T-helper 17 cell (primary cell): ENCODE measurements at places on chromosomes 3 and 15. TPM values are rescaled to one million over a fixed set of nuclear protein-coding genes. Genes with fewer than 3 reads are reported as not detected.

FOXB1 gene
- total RNA-seq, result 0.21 TPM

SLC12A1 gene
- total RNA-seq, result not detected

IGSF10 gene
- 0.22 TPM for total RNA-seq

CP gene
- not detected for total RNA-seq

TBC1D21 gene
- not detected for total RNA-seq

KIF15 gene
- 0.12 TPM for total RNA-seq

TRIM71 gene
- 0.03 TPM for total RNA-seq

COPG1 gene
- total RNA-seq, result 102 TPM

DNA sequence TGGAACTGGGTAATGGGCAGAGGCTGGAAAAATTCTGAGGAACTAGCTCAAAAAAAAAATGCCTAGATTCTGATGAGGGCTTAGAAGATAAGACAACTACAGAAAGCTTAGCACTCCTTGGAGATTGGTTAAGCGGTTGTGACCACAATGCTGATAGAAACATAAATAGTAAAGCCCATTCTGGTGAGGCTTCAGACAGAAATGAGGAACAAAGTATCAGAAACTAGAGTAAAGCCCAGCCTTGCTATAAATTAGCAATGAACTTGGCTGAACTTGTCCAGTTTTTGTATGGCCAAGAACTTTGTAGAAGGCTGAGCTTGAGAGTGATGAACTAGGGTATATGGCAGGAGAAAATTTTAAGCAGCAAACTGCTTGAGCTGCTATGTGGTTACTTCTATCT is 25.4 kb downstream of the GOLGB1 start:
- peak overlapping the region; percentile 53 for H3K27ac ChIP-seq
- no peak for DNase-seq
- peaks cover 15% of the 10 kb centered on the region for H3K4me1 ChIP-seq
- H3K27me3 ChIP-seq, result no peaks in the 10 kb centered on the region
- peaks cover 27% of the 10 kb centered on the region for H3K36me3 ChIP-seq

- H3K4me1 ChIP-seq, result no peaks in the 10 kb centered on the region
- H3K4me3 ChIP-seq, result no peak overlapping the region
- no peak for DNase-seq
- peaks cover 11% of the 10 kb centered on the region for H3K27me3 ChIP-seq
Observed at GRCh38 chr15:83682476-83683088, 28.7 kb downstream of the ADAMTSL3 start.

DNA sequence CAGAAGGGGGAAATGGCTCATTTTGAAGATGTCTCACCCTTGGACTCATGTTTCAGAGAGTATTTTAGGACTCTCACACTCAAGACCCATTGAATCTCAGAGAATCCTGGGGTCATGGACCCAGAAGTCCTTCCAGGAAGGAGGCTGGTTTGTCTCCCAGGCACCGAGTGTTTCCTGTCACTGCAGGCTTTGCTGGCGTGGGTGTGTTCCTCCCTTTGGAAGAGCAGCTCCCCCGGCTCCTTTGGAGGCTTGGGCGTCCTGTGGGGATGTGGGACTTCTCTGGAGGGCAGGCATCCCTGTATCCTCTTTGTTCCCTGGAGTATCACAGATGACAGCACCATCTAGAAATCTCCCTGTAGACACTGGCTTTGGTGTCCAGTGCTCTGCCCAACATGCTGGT is 40.0 kb downstream of the DNAH1 start:
- DNase-seq, result no peak
- no peaks in the 10 kb centered on the region for H3K27me3 ChIP-seq
- H3K27ac ChIP-seq, result no peak overlapping the region
- peaks cover 2% of the 10 kb centered on the region for H3K4me1 ChIP-seq
- H3K36me3 ChIP-seq, result peaks cover 2% of the 10 kb centered on the region

GRCh38 chr3:134496471-134497071 is 10.7 kb downstream of the CEP63 start:
- no peaks in the 10 kb centered on the region for H3K27me3 ChIP-seq
- peaks cover 38% of the 10 kb centered on the region for H3K4me1 ChIP-seq
- H3K36me3 ChIP-seq, result peaks cover 2% of the 10 kb centered on the region
- H3K4me3 ChIP-seq, result no peak overlapping the region

DNA sequence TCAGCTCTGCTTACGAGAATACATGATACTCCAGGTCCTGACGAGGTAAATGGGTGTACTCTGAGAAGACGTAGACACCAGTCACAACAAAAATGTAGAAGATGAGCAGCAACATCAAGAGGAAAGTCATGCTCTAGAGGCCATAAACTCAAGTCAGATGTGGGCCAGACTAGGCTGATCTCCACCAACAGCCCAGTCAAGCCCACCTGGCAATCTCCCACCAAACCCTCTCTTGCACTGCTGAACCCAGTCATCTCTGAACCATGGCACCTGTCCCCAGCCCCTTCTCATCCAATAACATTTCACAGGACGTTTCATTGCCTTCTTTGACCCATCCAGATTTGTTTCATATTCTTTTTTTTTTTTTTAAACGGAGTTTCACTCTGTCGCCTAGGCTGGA is 10.8 kb upstream of the PDIA3 start:
- DNase-seq, result no peak
- H3K4me3 ChIP-seq, result no peak overlapping the region
- H3K36me3 ChIP-seq, result no peaks in the 10 kb centered on the region
- peaks cover 6% of the 10 kb centered on the region for H3K27me3 ChIP-seq
- H3K27ac ChIP-seq, result no peak overlapping the region

DNA sequence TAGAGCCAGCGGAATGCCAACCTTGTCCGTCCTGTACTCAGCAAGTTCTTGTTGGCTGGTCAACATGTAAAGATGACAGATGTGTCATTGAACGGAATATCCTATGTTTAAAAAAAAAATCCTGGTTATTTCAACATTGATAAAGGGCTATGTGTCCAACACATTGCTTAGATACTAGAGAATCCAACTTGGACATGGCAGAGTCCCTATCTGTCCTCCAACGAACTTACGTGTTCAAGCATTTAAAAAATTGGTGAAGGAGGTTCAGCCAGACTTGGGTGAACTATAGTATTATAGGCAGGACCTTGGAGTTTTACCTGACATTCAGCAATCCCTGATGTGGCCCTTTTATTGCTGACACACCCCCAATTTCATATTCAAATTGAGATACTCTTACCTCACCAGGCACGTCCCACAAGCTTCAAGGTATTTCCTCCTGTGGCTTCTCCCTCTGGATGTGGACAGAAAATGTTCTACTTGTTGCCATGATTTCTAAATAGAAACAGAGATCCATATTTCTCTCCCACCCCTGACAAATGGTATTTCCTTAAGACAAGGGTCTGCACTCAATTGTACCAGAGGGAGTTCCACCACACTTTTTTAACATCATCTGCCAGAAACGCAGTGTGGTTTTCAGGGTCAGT is 207.7 kb upstream of the TPM1 start:
- no peak overlapping the region for H3K27ac ChIP-seq
- no peaks in the 10 kb centered on the region for H3K4me1 ChIP-seq
- DNase-seq, result no peak
- no peak overlapping the region for H3K4me3 ChIP-seq

DNA sequence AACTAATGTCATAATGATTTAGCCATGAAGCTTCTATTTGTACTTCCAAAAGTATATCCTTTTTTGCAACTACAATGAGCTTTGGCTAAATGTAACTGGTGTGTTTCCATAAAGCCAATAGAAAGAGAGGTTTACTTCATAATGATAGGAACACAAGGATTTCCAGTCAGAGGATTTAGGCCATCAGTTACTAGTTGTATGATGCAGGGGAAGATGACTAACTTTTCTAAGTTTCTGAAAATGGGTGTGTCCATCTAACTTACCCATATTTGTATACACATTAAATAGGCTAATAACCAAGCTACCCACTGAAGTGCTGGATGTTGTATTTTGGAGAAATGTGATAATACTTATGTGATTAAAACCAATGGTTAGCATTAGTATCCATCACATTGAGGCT is 55.7 kb downstream of the SLC4A7 start:
- H3K27me3 ChIP-seq, result no peaks in the 10 kb centered on the region
- peaks cover 12% of the 10 kb centered on the region for H3K36me3 ChIP-seq
- no peak overlapping the region for H3K27ac ChIP-seq
- H3K4me1 ChIP-seq, result peaks cover 9% of the 10 kb centered on the region
- DNase-seq, result no peak
- H3K4me3 ChIP-seq, result no peak overlapping the region

GRCh38 chr15:44530653-44531052 is 6.3 kb upstream of the EIF3J start:
- peak overlapping the region; percentile 51 for H3K27ac ChIP-seq
- H3K36me3 ChIP-seq, result no peaks in the 10 kb centered on the region
- H3K27me3 ChIP-seq, result no peaks in the 10 kb centered on the region
- DNase-seq, result no peak
- no peak overlapping the region for H3K4me3 ChIP-seq
- peaks cover 14% of the 10 kb centered on the region for H3K4me1 ChIP-seq

GRCh38 chr3:42732196-42732828 is 29.7 kb upstream of the HHATL start:
- DNase-seq, result no peak
- no peak overlapping the region for H3K4me3 ChIP-seq
- no peaks in the 10 kb centered on the region for H3K27me3 ChIP-seq
- H3K27ac ChIP-seq, result no peak overlapping the region
- H3K4me1 ChIP-seq, result peaks cover 3% of the 10 kb centered on the region

DNA sequence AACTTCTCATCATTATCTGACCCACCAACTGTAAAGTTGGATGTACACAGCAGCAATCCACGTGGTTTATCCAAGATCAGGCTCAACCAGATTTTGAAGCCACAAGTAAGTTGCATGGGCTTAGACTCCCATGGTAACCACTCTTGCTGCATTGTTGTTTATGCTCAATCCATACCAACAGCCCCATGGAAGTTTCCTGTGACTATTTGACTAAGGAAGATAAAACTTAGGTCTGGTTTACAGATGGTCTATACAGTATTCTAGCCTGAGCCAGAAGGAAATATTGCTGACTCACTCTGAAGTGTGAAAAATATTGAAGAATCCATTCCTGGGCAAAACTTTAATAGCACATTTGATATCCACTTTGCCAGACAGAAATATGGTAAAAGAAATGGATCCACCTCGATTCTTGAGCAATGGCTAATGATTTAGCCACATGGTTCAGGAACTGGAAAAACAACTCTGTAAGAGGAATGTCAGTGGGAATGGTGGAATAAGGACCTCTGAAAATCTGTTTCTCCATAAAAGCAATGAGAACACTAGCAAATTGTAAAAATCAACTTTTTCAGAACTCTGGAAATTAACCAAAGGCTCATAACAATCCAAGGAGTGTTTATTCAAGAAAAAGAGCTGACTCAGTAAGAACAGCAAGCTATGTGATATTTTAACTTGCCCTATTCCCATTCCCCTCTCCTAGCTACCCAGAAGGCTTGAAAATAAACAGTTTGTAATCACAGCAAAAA is 162.9 kb upstream of the STT3B start:
- no peak overlapping the region for H3K27ac ChIP-seq
- no peak overlapping the region for H3K4me3 ChIP-seq
- H3K27me3 ChIP-seq, result no peaks in the 10 kb centered on the region

- peaks cover 10% of the 10 kb centered on the region for H3K27me3 ChIP-seq
- no peak overlapping the region for H3K4me3 ChIP-seq
- no peaks in the 10 kb centered on the region for H3K36me3 ChIP-seq
- no peaks in the 10 kb centered on the region for H3K4me1 ChIP-seq
- DNase-seq, result no peak
Observed at GRCh38 chr15:23467110-23467600, 20.1 kb upstream of the GOLGA6L2 start.
